Cardiac septum (tissue), 1 donor: ENCODE measurements at places on chromosomes 4 and X. TPM values are rescaled to one million over a fixed set of nuclear protein-coding genes. Genes with fewer than 3 reads are reported as not detected.
A peak's percentile ranks its signal among the peaks of the same experiment; 100 is the strongest.

GRCh38 chr4:146976145-146976544 is 30.5 kb upstream of the TTC29 start:
- no peak for DNase-seq

GRCh38 chr4:30103455-30103854 is 616.7 kb upstream of the PCDH7 start:
- no peak for DNase-seq

DNA sequence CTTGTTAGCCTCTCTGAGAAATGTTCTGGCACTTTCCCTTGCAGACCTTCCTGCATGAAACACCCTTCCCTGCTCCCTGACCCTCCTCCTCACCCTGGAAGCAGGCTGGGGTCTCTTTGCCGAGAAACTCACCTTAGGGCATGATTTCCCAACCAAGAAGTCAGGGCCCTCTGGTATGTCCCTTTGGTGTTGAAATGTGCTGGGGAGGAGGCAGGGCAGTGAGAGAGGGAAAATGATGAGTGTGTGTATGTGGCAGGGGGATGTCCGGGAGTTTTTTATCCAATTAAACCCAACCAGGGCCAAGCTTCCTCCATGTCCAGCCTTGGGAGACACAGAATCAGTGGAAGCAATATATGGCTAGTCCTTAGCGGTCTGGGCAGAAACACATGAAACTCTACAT is 5.1 kb downstream of the ELF4 start:
- no peak for DNase-seq

- DNase-seq: peak; percentile 55
These were observed 24.1 kb downstream of the SH3KBP1 start for GRCh38 chrX:19863212-19863856.

DNA sequence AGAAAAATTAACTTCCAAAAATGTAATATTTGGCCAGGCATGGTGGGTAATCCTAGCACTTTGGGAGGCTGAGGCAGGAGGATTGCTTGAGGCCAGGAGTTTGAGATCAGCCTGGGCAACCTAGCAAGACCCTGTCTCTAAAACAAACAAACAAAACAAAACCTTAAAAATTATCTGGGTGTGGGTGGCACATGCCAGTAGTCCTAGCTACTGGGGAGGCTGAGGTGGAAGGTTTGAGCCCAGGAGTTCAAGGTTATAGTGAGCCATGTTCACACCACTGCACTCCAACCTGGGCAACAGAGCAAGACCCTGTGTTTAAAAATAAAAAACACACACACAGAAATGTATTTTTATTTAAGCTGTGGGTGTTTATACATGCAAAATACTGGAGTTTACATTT is 12.0 kb downstream of the FAM120C start:
- DNase-seq: no peak

GRCh38 chr4:118935819-118936218 is 47.2 kb downstream of the SYNPO2 start:
- no peak for DNase-seq

GRCh38 chr4:116866106-116866505 is 219.3 kb downstream of the TRAM1L1 start:
- no peak for DNase-seq

DNA sequence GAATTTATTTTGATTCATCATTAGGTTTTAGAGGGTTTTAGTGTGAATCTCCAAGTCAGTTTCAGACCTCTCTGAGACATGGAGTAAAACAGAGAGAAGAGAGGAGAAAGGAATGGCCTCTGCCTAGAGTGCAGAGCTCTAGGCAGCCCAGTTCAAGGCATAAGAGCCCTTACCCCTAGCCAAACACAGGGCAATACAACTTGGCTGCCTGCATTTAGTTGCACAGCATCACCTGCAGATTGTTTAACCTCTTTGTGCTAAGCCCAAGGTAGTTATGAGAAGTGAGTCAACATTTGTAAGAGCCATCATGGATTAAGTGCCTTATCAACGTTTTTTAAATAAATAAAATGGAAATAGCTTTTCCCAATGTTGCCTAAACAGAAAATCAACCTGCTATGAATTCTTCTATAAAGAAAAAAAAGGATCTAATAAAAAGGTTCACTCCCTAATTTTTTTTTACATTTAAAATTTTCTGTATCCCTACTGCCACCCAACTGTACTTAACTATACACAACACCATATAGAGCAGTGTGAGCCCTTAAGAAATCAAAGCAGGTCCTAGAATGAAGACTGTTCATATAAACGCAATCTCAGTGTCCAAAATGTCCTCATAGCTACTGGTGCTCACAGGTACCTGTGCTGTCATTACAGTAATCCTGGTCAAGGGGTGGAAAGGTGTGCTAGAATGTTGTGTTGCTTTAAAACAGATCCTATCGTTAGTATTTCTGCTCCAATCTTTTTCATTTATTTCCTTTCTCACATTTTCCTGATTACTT is 36.0 kb downstream of the PF4 start:
- no peak for DNase-seq

GRCh38 chr4:30413915-30414314 is 306.3 kb upstream of the PCDH7 start:
- DNase-seq: no peak

- no peak for DNase-seq
These were observed 60.7 kb downstream of the FAM53A start for GRCh38 chr4:1623400-1623799.

GRCh38 chrX:24748196-24748595 is 54.5 kb downstream of the POLA1 start:
- DNase-seq: no peak

- DNase-seq: no peak
These were observed 6.8 kb upstream of the SOWAHB start for GRCh38 chr4:76904646-76905190.

GRCh38 chr4:103774326-103774825 is 54.6 kb upstream of the TACR3 start:
- DNase-seq: no peak

GRCh38 chrX:44506678-44507077 is 36.0 kb downstream of the FUNDC1 start:
- no peak for DNase-seq

GRCh38 chr4:87354168-87355102 is 31.8 kb upstream of the HSD17B13 start:
- no peak for DNase-seq

GRCh38 chrX:11585174-11585573 is 80.5 kb downstream of the ARHGAP6 start:
- no peak for DNase-seq

GRCh38 chr4:85929961-85930665 is 429.7 kb downstream of the MAPK10 start:
- DNase-seq: no peak

- DNase-seq: no peak
These were observed 52.3 kb upstream of the KLF3 start for GRCh38 chr4:38611676-38612075.

GRCh38 chr4:184873054-184873453 is 47.3 kb upstream of the ACSL1 start:
- no peak for DNase-seq

GRCh38 chr4:99998062-99998867 is 48.2 kb upstream of the H2AZ1 start:
- no peak for DNase-seq

DNA sequence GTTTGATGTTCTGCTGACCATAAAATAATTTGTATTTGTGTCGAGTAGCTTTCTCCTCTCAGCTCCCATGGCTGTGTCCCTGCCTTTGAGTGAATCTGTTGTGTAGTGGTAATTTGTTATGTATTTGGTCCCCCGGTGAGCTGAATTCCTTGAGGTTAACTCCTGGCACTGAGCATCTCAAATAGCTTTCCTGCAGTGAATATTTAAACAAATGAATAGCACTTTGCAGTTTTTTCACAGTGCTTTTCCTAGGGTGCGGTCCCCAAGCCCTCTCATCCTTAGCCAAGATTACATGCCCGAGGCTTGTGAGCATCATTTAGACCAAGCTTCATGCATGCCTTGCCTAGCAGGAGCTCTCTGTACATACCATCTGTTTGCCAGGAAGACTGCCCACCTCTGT is 74.2 kb downstream of the CLDN34 start:
- no peak for DNase-seq

- no peak for DNase-seq
These were observed 92.1 kb downstream of the SLC9A7 start for GRCh38 chrX:46666831-46667230.

GRCh38 chr4:149631629-149632028 is 184.0 kb downstream of the IQCM start:
- DNase-seq: no peak

GRCh38 chr4:14348506-14348905 is 653.8 kb upstream of the CPEB2 start:
- no peak for DNase-seq

DNA sequence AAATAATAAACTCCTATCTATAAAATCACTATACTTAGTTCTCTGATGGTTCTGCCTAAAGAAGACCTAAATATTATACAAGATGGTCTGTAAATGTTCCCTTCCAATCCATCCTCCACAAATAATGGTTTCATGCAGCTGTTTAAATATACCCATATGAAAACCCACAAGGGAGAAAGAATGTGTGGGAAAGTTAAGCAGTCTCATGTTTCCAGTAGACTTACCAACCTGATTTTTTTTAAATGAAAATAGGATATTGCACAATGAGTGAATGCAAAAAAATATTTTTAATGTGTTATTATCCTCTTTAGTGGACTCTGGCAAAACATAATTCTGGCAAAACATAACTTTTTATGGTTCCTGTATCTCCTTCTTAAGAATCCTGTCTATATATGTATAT is 23.3 kb downstream of the CAMK2D start:
- DNase-seq: no peak

- no peak for DNase-seq
These were observed 24.5 kb downstream of the KIAA0232 start for GRCh38 chr4:6806924-6807626.

- no peak for DNase-seq
These were observed 107.7 kb upstream of the ADRA2C start for GRCh38 chr4:3658530-3658913.

GRCh38 chr4:150418757-150419410 is 163.1 kb upstream of the MAB21L2 start:
- DNase-seq: no peak

GRCh38 chr4:181541396-181541795 is 701.8 kb upstream of the TENM3 start:
- DNase-seq: no peak

DNA sequence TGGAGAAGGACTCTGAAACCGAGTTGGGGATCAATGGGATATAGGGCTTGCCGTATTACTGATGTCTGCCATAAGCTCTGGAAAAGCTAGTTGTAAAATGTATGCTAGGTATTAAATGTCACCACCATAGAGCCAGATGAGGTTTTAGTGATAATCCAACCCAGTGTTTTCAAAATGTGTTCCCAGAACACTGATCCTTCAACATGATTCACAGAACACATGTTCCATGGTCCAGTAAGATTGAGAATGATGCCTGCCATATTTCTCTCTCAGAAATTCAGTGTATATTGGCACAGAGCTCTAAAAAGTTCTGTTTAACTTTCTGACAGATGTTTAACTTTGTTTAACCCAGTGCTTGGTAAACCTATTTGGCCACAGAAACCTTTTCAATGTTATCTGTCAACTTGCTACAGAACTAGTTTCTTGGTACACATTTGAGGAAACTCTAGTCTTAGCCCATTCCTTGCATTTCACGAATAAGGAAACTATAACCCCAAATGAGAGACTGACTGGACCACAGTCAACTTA is 160.2 kb downstream of the PALLD start:
- no peak for DNase-seq

DNA sequence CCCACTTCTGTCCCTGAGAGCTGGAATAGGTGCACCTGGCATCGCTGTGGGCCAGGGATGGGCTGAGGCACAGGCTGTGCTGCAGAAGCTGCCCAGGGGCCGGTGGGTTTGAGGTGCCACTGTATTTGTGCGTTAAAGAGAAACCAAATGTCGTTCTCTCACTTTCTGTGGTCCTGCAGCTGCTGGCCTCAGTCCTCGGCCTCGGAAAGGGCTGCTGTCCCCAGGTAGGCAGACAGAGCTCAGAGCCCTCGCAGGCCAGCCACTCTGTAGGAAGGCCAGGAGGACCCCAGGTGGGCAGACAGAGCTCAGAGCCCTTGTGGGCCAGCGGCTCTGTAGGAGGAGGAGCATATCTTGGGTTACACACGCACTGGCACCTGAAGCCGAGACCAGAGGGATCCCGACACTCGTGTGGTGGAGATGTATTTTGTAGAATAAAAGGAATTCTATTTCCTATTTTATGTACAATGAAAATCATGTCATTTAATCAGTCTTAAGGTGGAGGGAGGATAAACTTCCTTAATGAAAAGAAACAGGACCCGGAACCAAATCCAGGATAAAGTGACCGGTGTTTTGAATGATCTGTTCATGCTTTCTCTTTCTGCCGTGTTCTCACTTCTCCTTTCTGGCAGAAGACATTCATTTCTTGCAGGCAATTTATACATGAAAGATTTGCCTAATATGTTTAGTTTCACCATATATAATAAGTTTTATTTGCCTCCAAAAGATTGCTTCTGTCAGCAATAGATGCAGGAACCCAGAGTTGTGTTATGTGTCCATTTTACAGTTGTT is 54.4 kb upstream of the HGFAC start:
- DNase-seq: no peak

DNA sequence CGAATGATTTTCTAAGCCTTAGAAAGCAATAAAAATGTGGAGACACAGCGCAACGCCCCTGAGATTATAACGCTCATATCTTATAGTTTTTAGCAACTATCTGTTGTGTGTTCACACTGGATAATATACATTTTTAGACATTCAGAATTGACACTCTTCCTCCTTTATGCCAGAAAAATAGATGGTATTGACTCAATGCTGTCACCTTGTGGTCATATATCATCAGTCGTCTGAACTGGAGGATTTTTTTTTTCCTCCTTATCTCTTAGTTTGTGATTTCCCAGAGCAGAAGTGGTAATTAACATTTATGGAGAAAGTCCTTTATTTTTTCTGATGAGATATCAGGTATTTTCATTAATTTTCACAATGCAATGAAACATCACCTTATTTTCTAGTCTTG is 759.6 kb downstream of the RAB28 start:
- no peak for DNase-seq

ARHGAP36 gene
- 0.24 TPM for total RNA-seq

GAB3 gene
- 17.7 TPM for total RNA-seq

HPGD gene
- total RNA-seq: 2.4 TPM

EGFL6 gene
- 0.24 TPM for total RNA-seq

FAT1 gene
- total RNA-seq: 90.7 TPM

CT83 gene
- total RNA-seq: not detected

IQSEC2 gene
- 11.6 TPM for total RNA-seq

TNMD gene
- 2.6 TPM for total RNA-seq

NDNF gene
- 5.1 TPM for total RNA-seq

RPS6KA6 gene
- total RNA-seq: 0.40 TPM

FUNDC1 gene
- total RNA-seq: 28.8 TPM

EBP gene
- 38.6 TPM for total RNA-seq

WAS gene
- total RNA-seq: 2.8 TPM

CTSO gene
- total RNA-seq: 9.0 TPM

DRP2 gene
- total RNA-seq: not detected

TEX13D gene
- not detected for total RNA-seq

AKAP14 gene
- not detected for total RNA-seq
